ENCODE measurements at places on chromosomes 2 and 18.

- DNase-seq, result no peak
These were observed 42.7 kb upstream of the ACTR3 start for GRCh38 chr2:113847144-113847543.

DNA sequence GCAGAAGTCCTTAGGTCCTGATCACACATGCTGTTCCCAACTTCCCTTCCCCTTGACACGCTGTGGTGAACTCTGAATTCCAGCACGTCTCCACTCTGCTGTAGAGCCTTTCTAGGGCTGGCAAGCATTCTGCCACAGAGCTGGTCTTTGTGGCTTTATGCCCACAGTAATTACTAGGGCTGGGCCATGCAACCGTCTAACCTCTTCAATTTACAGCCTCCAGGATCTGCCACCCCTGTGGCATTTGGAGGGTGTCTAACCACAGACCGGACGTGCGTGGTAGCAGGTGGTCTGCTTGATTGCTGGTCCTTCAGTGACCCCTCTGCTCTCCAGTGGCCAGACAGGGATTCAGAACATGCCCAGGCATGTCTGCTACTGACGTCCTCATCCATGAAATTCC lies 43.1 kb upstream of the TGFA start:
- DNase-seq, result no peak

GRCh38 chr2:29697181-29697580 lies 224.2 kb downstream of the ALK start:
- DNase-seq, result no peak

- DNase-seq, result no peak
These were observed 8.9 kb downstream of the ADAM23 start for GRCh38 chr2:206452242-206452641.

DNA sequence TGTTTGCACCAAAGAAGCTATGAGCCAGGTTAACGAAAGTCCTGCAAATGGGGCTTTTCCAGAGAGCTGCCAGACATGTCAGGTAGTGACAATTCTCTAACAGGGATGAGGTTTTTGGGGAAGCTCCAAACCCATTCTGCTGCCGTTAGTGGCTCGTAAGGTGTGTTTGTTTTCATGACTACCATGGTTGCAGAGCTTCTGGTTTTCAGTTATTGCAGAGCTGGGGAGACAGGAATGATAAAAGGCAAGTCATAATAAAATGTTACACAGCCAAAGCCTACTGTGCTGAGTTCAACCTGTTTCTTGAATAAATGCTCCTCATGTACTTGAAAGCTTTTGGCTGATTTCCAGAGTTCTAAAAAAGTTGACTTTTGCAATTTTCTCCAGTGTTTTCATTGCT lies 209.2 kb upstream of the STK17B start:
- DNase-seq, result no peak

- DNase-seq, result no peak
These were observed 88.1 kb downstream of the MCFD2 start for GRCh38 chr2:46827274-46828134.

DNA sequence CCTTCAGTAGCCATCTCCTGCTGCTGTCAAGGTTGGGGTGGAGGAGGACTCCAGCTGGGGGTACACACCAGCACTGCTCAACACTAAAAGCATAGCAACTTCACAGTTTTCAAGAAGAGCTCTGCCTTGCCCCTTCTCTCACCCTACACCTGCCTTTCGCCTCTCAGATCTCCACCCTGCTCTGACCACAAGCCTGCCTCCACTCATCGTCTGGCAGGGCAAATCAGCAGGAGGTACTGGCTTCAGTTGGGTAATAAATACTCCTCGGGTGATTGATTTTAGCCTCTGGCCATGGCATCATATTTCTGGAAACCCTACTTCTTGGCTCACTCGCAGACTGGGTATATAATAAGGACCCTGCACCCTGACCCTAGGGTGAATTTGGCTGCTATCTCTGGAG lies 3.1 kb upstream of the PRKAG3 start:
- no peak for DNase-seq

GRCh38 chr2:43075811-43076585 lies 150.4 kb downstream of the ZFP36L2 start:
- DNase-seq, result no peak

DNA sequence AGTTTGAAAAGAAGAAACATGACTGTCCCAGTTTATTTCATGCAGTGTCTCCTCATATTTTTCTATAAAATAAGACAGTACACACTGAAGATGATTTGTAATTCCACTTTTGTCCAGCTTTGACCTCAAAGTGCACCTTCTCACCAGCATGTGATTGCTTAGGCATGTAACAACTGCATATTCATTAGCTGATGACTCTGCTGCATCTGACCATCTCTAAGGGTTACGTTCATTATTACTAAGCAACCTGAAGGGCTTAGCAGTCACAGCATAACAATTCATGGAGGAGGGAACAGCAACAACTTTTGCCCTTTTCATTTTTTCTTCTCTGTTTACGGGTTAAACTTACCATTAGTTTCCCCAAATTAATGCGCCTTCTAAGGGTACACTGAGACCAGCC lies 330.6 kb upstream of the PIK3C3 start:
- no peak for DNase-seq

DNA sequence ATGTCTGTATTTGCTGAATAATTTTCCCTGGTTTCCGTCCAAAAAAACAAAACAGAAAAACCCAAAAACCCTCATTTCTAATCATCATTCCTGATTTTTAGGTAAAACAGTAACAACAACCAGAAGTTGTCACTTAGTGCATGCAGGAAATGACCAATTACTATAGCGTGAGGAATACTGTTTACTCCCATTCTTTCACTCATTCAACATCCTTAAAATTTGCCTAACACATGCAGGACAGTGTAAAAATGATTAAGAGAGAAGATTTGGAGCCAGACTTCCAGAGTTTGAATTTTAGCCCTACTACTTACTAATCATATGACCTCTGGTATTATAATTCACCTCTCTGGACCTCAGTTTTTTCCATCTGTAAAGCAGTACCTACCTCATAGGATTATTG lies 83.1 kb downstream of the FIGN start:
- no peak for DNase-seq

GRCh38 chr2:236870370-236870769 lies 215.3 kb upstream of the COPS8 start:
- no peak for DNase-seq

DNA sequence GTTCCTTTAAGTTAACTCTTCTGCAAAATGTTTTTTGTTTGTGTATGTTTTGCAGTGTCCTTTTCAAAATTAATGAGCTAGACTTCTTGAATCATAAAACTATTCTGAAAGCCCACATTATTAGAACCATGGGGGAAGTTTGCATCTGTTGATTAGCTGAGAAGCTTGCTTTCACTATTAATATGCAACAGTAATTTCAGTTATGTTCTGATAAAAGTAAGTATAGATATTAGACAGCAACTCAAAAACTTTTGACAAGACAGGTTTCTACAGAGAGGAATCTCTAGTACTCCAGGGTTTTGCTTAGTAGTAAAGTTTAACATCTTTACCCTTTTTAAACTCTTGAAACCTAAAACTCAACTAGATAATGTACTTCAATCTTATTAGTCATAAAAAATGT lies 147.8 kb downstream of the UBE2E3 start:
- DNase-seq, result no peak

- no peak for DNase-seq
These were observed 8.8 kb upstream of the FAM98A start for GRCh38 chr2:33607905-33608304.

DNA sequence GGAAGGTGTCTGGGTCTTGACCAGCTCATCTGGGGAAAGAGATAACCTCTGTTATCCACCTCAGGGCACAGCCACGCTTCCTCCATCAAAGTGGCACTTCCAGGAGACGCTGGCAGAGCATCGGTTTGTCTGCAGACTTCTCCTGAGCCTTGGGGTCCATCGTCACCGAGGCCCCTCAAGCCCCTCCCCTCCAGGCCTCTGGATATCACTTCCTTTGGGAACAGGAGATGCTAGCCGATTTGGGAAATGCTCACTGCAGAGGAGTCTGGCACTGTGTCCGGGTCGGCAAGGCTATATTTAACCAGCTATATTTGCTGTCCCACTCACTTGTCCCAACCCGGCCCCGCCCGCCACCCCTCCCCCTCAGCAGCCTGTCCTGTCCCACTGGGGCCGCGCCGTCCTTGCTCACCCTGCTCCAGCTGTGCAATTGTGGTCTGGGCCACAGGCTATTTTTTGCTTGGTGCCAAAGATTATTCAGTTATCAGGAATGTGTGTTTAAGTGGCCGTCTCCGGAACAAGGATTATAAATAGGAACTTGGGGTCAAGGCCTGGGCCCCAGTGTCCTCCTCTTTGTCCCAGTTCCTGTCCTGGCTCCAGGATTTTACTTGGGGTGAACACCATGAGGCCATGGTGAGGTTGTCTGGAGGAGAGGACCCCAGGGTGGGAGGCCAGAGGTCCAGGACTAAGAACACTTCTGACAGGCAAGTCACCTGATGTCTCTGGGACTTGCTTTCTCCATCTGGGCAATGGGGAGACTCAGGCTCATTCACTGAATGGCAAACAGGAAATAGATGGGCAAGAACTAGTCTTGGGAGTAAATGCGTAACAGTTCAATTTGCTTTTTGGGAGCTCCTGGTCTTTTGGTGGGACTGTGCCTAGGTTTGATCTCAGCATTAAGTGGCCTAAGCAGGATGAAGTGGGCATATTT lies 263.6 kb downstream of the DYSF start:
- no peak for DNase-seq

DNA sequence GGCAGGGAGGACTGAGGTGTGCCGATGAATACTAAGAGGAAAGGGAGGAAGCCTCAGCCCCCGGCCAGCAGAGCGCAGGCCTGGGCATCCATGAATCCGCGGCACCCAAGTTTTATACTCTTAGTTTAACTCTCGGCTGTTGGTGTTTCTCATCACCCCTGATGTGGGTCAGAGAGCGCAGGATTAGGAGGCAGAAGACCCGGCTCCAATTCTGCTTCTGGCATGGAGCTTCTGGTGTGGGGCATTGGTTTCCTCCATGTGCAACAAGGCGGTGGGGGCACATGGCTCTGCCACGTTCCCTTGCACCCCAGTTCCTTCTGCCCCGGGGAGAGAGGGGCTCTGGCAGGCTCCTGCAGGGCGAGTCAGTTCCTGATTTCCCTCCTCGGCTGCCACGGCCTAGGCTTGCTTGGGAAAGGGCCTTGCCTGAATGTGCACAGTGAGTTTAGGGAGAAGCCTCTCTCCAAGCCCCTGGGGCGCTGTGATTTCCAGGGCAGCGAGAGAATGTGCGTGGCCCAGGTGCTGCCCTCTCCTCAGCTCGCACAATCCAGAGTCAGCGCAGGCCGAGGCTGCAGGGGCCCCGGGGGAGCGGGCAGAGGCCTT lies 36.2 kb upstream of the DNMT3A start:
- DNase-seq, result no peak

DNA sequence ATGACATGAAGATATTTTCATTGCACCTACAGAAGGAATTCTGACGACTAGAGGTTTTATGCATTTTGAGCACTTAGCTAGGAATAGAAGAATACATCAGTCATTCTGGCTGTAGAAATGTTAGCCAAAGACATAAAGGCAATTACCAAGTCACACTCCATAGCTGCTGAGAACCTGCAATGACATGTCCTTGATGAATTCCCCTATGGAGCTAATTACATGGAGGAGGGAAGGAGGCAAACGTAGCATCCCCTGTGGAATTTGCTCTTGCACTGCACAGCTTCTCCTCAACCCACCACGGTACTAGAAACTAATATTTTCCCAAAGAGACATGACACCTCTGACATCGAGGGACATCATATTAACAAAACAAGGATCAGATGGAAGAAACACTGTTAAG lies 174.0 kb upstream of the SESTD1 start:
- DNase-seq, result no peak
